ENCODE measurements at places on chromosomes 3 and 15.
A peak's percentile ranks its signal among the peaks of the same experiment; 100 is the strongest.

DNA sequence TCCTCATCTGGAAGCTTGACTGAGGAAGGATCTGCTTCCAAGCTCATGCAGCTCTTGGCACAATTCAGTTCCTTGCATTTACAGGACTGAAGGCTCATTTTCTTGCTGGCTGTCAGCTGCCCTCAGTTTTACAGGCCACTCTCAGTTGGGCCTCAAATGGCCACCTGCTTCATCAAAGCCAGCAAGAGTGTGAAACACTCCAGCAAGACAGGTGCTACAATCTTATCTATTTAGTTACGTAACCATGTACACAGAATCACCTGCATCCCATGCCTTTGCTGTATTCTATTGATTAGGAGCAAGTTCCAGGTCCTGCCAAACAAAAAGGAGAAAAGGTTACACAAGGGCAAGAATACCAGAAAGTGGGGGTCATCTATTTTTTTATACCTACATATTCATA lies 40.8 kb downstream of the RHCG start:
- no peak for DNase-seq

DNA sequence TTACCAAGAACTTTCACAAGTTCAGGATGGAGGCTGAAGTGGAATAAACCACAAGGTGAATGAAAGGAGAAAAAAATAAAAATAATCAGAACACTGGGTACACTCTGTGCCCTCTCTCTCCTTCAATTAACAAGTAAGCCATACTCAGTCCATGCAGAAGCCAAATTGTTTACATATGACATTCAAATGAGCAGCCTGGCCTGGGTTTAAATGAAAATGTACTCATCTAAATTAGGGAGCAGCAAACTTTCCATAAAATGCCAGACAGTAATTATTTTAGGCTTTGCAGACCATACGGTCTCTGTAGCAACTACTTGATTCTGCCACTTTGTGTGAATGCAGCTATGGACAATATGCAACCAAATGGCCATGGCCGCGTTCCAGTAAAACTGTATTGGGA lies 376.6 kb downstream of the MAGI1 start:
- no peak for DNase-seq

DNA sequence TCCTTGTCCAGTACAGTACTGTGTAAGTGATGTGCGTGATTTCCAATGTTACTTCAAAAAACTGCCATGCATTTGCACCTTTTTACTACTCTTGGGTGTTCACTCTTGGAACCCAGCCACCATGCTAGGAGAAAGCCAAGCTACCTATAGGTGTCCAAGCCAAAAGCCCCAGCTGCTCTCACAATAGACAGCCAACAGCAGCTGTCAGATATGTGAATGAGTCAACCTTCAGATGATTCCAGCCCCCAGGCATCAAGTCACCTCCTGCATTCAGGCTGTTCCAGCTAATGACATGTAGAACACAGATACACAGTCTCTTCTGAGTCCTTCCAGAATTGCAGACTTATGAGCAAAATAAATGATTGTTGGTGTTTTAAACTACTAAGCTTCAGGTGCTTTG lies 417.7 kb upstream of the TGFBR2 start:
- DNase-seq: no peak

DNA sequence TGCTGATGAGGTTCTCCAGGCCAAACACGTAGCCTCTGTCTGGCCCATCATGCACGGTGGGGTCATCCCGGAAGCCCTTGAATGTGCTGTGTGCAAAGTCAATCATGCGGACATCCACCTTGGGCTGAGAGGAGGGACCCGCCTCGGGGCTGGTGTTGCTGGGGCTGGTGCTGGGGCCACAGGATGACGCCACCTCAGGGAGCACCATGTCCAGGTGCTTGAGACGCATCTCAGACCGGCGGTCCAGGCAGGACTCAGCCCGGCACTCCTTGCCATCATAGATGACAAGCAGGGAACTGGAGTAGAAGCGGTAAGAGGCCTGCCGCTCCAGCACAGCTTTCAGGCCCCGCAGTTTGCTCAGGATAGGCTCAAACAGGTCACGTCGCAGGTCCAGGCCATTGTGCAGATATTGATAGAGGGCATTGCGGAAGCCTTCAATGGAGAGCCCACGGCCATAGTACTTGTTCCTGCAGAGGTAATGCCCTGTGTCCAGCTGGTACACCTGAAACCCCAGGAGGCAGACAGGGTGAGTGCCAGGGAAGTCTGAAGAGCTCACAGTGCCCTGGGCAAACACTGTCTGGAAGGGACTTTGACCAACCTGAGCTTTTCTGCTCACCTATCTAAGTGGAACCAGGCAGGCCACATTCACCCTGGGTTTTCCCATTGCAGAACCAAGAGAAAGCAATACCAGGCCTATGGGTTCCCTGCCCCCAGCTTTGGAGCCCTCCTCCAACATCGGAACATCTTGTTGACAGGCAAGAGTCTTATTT lies 3.6 kb upstream of the GMPPB start:
- no peak for DNase-seq

DNA sequence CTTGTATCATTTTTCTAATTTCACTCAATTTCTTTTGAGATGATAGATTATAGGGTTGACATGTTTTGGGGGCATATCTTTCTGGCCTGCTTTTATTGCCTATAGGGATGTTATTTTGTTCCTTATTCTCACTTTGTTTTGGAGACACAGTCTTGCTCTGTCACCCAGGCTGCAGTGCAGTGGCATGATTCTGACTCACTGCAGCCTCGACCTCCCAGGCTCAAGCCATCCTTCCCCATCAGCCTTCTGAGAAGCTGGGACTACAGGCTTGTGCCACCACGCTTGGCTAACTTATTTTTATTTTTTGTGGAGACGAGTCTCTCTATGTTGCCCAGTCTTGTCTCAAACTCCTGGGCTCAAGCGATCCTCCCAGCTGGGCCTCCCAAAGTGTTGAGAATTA lies 72.8 kb upstream of the FAN1 start:
- no peak for DNase-seq

GRCh38 chr3:111608383-111608782 lies 13.2 kb upstream of the ZBED2 start:
- no peak for DNase-seq

GRCh38 chr3:52141751-52142150 lies 12.5 kb downstream of the POC1A start:
- DNase-seq: no peak

- no peak for DNase-seq
Observed at GRCh38 chr3:172649987-172650386, 60.9 kb downstream of the NCEH1 start.

DNA sequence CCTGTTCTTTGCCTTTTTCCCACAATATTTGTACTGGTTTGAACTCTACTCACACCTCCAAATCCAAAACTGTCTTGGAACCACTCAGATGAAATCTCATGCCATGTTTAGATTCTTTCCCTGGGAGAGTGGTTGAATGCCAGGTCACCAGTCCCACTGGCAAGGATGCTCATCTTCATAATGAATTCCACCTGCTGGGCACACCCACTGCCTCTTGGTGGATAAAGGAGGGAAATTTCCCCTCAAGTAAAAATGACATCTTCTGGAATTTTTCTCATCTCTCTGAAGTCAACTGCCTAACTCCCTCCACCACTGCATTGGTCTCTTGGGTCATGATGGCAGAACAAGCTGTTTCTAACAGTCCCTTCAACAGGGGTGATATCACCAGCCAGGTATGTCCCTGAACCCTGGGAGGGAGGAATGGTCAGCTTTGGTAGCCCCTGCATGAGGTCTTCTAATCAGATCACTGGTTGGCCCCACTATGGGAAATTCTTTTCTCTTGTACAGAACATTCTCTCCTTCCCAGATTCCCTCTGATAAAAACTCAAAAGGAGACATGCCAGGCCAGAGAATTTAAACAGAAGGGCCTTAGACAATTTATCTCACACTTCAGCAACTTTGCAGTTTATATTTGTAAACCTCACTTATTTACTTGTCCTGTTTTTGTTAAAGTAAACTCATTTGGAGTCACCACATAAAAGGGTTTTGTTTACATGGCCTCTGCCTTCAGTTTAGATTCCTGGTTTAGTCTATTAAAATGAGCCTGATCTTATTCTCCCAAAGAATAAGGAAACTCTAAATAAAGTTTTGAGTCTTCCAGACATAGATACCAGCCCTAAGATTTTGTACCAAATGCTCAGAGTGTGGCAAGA lies 143.4 kb downstream of the WNT5A start:
- DNase-seq: no peak

GRCh38 chr3:161415506-161416231 lies 44.4 kb upstream of the SPTSSB start:
- no peak for DNase-seq

- no peak for DNase-seq
Observed at GRCh38 chr15:101315736-101316135, 20.7 kb upstream of the SNRPA1 start.

GRCh38 chr3:130260918-130261317 lies 84.6 kb upstream of the COL6A5 start:
- DNase-seq: no peak

DNA sequence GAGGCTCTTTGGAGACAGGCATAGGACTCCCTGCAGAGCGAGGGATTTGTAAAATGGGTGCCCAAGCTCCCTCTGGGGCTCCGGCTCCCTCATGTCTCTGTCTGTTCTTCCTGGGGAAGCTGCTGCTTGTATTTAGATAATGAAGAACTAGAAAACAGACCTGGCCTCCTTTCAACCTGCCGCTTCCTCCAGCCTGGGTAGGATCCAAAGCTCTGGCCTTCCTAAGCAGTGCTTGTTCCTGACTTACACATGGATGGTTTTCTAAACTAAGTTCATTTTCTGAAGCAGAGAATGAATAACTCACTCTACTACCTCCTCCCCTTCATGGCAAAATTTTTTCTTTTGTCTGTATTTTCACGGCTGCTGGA lies 36.9 kb upstream of the MYZAP start:
- DNase-seq: no peak

- DNase-seq: no peak
Observed at GRCh38 chr3:78726545-78726944, 1041.3 kb downstream of the ROBO1 start.

DNA sequence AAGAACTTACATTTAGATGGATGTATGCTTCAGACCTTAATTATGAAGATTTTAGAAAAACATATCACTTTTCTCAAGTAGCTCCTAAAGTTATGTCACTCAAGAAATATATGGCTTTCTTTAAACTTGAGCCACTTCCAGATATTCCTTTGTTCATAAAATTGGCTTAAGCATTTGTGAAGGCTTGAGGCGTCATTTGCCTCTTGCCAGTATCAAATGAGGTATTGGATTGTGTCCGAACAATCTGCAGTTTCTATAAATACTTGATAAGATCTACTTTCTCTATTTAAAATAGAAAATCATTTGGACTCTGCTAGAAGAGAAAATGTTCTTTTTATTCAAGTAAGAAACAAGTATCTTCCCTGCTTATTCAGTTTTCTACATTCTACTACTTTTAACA lies 102.6 kb downstream of the RSL24D1 start:
- no peak for DNase-seq

GRCh38 chr3:31777092-31777491 lies 204.0 kb downstream of the OSBPL10 start:
- no peak for DNase-seq

DNA sequence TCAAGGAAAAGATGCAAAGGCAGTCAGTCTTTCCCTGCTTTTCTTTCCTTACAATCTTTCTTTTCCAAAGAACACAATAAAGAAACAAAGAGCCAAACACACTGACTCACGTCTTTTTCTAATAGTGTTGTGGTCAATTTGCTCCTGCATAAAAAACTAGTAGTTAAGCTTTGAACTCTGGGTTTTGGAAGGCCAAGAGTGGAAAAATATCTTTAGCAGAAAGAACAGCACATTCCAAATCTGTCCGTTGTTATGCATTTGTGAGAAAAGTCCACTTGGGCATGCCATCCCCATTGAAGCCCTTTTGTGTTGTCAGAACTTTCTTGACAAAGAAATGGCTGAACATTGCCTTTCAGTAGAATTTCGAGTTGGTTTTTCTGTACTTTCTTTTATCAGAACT lies 18.2 kb downstream of the COL8A1 start:
- no peak for DNase-seq

DNA sequence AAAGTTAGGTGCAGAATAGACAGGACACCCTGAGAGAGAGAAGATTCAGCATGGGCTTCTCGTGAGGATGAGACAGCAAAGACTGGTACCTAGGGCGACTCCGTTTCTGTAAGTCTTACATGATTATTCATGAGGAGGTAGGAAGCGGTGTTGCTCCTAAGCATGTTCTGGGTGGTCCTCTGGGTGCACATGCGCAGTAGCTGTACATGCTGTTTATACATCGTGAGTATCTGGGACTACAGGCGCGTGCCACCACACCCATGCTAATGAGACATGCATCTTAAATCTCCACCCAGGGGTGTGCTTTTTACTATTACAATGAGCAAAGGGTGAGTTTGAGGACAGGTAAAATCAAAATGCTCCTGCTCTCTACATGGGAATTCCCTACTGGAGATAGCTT lies 12.3 kb downstream of the ALPK3 start:
- peak; percentile 28 for DNase-seq

DNA sequence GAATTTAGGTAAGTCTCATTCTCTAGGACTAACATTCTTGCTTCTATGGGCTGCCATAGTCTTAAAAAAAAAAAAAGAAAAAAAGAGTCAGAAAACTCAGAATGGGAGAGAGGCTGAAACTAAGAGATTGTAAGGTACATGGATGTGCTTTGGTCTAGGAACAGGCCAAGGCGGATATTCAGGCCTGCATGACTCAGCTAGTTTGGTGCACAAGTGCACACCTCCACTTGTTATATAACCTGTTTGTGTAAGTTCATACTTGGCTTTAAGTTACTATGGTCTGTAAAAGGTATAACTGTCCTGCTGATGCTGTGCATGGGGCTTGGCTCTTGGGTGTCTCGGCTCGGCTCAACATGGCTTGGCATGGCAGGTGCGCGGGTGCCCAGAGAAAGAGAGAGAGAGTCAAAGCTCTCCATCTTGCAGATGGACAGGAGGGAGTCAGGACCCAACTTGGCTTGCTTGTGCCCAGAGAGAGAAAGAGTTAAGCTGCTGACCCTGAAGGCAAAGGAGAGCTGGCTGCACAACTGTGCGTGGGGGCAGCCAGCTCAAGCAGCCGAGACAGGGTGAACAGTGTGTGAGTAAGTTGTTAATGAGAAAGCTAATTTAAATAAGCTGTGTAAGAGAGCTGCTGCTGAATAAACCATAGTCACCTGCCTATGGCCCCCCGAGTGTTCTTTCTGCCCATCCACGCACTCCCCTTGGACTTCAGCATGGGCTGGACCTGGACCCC lies 31.4 kb upstream of the CHRNB4 start:
- DNase-seq: no peak

- no peak for DNase-seq
Observed at GRCh38 chr3:156465194-156465593, 89.7 kb downstream of the SSR3 start.

GRCh38 chr3:160826408-160826807 lies 70.4 kb downstream of the PPM1L start:
- no peak for DNase-seq

- DNase-seq: no peak
Observed at GRCh38 chr15:101457696-101458095, 31.8 kb downstream of the PCSK6 start.

DNA sequence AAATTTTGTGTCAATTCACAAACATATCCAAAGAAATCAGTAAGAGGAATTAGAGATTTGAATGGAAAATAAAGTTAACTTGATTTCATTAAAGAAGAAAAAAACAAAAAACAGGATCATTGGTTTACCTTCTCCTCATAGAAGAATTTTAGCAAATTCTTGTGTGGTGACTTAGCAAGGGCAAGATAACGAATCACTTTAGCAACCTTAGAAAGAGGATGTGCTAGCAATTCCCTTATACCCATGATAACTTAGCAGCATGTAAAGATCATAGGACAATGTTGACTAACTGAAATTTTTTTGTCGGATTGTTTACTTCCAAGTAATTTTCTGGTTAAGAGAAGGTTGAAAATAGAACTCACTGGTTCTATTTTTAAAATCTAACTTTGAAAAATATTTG lies 609.3 kb downstream of the GBE1 start:
- DNase-seq: no peak

- no peak for DNase-seq
Observed at GRCh38 chr15:34759347-34759746, 4.5 kb upstream of the GJD2 start.

All from right atrium auricular region (tissue), 2 donors.